ENCODE measurements at places on chromosomes 4 and X.

DNA sequence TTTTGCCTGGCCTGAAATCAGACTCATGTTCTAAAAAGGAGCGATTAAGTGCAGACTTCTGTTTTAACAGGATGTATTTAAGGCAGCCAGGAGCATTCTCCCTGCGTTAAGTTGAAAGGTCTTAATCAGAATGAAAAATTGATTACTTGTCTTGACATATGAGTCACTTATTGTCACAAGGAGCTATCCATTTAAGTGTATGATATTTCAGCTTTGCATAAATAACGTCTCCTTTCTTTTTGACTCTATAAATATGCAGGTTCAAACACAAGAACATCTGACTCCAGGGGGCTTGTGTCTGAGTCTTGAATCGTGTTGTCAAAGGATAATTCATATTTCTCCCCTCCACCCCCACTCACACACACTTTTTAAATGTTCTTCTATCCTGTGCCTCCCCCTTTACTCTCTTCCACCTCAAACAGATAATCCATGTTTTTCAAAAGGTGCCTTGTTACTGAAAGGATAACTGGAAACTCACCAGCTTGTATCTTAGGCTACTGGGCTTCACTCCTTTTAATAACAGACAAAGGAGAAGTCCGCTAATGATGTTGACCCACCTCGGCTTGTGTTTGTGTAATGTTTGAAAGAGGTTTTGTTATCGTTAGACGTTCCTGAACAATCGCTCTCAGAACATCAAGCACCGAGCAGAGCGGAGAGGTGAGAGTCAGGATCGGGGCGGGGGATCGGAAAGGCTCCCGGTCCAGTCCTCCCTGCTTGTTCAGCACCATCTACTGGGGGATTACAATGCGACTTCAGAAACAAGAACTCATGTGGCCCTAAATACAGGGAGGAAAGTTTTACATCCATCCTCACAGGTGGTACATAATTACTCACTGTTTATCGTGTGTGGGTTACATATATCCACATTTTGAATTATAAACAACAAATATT lies 107.5 kb upstream of the RPL34 start:
- peak; percentile 22 for DNase-seq

- DNase-seq: no peak
Measured at GRCh38 chr4:140240237-140240636, 86.3 kb upstream of the MAML3 start.

GRCh38 chr4:166846939-166847338 lies 387.4 kb downstream of the SPOCK3 start:
- no peak for DNase-seq

DNA sequence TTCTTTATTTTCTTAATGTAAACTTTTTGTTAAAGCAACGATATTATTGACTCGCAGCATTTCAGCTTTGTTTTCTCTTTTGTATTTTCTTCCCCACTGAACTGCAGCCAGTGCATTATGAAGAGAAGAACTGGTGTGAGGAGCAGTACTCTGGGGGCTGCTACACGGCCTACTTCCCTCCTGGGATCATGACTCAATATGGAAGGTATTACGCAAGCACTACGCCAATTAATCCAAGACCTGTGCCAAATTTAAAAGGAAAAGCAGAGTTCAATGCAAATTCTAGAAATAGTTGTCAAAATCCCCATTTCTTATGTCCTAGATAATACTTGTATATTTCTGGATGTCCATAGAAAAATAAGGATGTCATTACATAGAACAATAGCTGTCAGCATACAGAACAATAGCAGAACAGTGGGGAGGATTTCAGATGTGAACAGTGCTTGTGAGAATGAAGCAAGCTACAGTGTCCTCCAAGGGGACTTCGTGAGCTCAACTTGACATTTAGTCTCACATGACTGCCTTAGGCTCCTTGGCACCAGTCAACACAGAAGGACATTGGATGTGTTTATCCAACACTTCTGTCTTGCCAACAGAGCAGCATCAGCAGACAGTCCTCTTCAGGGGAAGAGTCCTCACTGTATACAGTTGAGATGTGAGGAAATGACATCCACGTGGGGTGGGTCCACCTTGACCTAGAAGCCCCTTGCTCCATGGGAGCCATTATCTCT lies 85.9 kb downstream of the MAOA start:
- no peak for DNase-seq

GRCh38 chrX:830532-830931 lies 199.9 kb downstream of the SHOX start:
- DNase-seq: no peak

- no peak for DNase-seq
Measured at GRCh38 chr4:48247142-48247877, 22.3 kb downstream of the TEC start.

- DNase-seq: no peak
Measured at GRCh38 chr4:6172093-6172926, 28.0 kb downstream of the JAKMIP1 start.

DNA sequence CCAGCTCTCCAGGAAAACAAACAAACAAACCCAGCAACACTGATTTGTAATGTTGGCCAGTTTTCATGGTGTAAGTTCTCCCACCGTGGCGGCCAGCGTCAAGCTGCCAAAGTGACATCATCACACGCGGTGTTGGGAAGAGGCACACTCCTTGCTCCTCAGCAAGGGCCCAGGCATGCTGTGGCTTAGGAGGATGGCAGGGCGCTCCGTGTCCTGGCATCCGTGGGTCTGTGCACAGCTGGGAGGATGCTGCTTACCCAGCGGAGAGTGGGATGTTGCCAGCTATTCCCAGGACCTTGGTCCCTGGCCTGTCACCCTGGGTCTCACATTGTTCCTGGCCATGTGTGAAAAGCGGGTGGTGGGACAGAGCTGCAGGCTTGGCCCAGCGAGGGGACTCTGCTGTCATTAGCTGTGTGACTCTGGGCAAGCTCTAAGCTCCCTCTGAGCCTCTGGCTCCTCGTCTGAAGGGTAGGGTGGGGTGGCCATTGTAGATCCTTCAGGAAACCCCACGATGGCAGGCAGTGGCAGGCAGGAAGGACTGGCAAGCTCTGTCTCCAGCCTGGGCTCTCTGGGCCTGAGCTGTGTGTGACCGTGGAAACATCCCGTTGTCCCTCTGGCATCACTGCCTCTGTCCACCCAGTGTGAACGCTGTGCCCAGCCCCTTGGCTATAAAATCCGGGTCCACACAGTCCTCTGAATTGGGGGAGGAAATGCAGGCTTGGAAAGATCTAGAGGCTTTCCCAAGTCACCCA lies 10.8 kb downstream of the PSAPL1 start:
- no peak for DNase-seq

GRCh38 chr4:105937759-105938158 lies 42.5 kb downstream of the NPNT start:
- DNase-seq: no peak

DNA sequence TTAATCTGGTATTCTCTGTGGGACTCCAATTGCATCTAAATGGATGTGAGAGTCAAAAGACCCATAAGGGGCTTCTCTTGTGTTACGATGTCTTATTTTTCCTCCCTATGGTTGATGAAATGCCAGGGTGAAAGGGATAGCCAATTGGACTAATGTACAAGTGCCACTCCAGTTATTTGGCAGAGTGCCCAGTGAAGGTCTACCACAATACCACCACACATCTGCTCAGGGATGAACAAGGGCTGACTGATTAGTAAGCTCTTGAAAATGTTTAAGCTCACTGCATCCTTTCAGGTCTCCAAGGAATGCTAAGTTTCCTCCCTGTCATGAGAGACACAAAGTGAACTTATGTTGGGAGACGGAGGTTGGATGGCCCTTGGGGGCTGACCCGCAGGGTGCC lies 57.8 kb downstream of the HEPH start:
- no peak for DNase-seq

DNA sequence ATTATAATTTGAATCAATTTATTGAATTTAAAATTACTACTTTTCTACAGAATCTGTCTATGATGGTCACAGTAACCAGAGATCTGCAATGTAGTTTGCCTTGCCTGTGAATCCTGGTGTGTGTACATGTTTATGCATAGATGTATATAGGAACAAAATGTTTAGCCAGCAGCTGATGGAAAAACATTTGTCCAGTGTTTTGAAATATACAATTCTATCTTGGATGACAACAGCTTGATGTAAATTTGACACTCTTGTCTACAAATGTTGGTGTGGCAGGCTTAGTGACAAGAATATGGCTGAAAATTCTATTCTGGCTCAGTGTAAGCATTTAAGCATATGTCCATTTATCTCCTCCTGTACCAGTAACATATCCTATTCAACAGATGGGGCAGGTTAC lies 229.4 kb downstream of the RCHY1 start:
- no peak for DNase-seq

GRCh38 chr4:20181926-20182325 lies 69.8 kb upstream of the SLIT2 start:
- no peak for DNase-seq

- DNase-seq: no peak
Measured at GRCh38 chrX:148309413-148309812, 191.0 kb upstream of the AFF2 start.

DNA sequence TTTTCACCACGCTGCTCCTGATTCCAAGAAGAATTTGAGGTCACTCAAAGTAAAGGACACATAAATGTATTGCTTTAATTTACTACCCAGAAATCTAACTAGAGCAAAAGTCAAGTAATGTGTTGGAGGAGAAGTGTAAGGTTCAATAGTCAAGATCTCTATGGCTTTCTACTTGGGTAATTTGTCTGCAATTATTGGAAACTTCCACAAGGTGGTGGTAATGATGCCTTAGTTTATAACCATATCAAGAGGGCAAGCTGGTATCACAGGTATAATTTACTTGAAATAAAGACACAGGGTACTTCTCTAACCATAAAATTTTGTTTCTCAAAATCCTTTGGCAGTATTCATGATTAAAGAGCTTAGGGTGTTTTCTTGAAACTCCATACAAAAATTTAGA lies 10.2 kb upstream of the GRIA3 start:
- no peak for DNase-seq

GRCh38 chrX:81174286-81174685 lies 27.4 kb downstream of the HMGN5 start:
- DNase-seq: no peak

- no peak for DNase-seq
Measured at GRCh38 chr4:132669786-132670185, 479.3 kb upstream of the PCDH10 start.

DNA sequence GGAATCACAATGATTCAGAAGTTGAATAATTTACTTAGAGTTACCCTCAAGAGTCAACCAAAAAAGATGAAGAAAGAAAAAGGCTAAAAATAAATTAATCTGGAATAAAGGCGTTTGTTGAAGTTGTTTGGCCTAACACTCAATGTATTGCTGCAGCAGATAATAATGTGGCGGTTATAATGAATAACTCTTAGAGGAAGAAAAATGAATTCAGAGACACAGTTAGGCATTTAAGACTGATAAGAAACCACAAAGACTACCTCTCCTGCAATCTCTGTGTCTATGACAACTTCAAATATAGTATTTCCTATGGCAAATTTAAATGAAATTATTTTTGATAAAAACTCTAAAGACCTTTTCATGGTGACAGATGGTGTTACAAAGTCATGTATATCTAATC lies 1369.1 kb upstream of the AGA start:
- no peak for DNase-seq

- no peak for DNase-seq
Measured at GRCh38 chr4:102335616-102336015, 9.7 kb downstream of the SLC39A8 start.

DNA sequence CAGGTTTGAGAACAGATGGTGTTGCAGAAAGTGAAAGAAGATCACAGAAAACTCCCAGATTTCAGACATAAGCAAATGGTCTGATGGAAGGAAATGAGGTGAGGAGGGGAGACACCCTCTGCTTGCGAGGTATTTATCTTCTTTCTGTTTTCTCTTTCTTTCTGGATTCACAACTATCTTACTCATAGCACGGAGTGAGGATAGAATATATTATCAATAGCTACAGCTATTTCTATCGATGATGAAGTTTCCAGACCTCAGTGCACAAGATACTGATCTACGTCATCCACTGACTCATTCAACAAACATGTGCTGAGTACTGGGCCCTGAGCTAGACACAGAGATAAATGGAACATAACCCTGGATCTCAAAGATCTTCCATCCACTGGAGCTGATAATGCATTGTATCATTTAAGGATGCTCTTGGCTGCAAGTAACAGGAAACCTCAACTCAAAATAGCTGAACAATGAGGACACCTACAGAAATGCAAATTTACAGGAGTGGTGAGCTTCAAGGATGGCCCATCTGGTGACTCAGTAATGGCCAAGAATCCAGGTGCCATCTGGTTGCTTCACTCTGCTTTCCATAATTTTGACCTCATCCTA lies 21.2 kb downstream of the SLC2A9 start:
- DNase-seq: no peak

DNA sequence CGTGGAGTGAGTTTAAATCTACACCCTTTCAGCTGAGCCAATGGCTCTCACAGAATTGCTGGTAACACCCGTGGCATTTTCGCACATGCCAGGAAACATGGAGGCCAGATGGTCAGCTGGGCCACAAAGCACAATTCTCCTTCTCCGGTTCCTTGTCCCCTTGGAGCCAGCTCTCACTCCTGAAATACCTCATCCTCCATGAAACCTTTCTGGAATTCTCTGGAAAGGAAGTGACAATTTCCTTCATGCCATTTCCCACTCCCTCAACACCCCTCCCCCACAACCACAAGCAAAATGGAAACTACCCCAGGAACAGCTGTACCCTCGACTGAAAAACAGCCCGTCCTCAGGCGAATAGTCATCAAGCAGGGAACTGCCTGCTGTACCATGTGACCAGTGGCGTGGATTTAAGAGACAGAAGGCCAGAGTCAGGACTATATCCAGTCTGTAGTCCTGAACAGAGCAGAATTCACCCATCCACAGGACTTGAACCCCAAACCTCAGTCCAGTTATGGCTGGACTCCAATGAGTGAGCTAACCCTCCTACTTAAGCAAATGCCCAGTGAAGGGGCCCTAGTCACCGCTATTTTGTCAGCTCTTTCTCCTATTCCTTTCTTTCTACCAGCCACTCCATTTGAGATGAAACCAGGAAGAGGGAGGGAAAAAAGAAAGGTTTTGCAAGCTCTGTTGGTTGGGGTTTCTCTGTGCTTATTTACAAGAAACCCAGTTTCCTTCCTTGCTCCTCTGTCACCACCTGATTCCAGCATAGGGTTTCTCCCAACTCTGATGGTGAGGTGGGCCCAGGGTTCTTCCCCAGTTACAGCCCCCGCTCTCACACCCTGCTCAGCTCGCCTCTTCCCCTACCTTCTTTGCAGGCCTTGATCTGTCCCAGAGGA lies 24.5 kb downstream of the ELF4 start:
- DNase-seq: no peak
